ENCODE measurements at places on chromosomes 5 and 9.

DNA sequence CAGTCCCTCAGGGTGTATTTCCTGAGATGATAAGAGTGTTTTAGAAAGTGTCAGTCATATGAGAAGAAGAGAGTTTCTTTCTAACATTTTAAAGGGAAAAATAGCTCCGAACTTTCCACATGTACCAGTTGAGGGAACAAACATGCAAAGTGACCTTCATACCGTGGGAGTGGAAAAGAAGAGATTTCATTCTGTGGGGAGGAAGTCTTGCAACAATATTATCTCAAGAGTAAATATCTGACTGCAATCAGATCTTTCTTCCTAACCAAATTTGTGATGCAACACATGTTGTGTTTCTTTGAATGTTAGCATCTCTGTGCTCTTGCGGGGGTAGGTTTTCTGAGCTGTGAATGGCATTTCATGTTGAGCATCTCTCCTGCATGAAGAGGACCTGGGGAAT lies 30.6 kb downstream of the ANKRD55 start:
- DNase-seq, result no peak

DNA sequence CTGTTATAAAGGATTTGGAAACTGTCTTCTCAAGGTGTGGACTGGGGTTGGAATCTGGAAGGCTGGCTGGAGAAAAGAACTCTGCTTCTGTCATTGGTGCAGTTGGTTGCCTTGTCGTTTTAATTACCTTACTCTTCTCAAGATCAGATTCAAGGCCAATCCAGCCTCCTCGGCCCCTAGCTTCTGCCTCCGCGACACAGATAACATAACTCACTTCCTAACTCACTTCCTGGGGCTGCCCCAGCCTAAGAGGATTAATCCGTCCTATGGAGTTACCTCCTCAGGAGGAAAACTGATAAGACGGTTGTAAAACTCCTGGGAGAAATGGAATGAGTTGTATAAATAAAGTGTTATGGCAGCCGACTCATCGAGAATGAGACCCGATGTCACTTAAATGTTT lies 389.1 kb upstream of the WWC1 start:
- DNase-seq, result no peak

GRCh38 chr5:40202814-40203440 lies 476.8 kb upstream of the PTGER4 start:
- DNase-seq, result no peak

- no peak for DNase-seq
Measured at GRCh38 chr5:35285435-35285834, 55.1 kb upstream of the PRLR start.

- DNase-seq, result no peak
Measured at GRCh38 chr9:122200960-122201595, 27.7 kb downstream of the LHX6 start.

DNA sequence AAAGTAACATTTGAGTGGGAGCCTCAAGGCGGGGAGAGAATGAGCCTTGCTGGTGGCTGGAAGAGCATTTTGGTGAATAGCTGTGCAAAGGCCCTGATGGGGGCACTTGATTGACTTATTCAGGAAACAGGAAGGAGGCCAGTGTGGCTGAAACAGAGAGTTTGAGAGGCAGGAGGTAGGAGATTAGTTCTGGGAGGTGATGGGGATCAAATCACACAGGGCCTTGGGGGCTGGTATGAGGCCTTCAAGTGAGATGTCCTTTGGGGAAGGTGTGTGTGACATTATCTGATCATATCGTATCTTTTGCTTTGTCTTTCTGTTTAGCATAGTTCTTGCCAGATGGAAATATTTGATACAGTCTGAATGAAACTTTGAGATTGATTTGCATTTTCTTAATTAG lies 172.3 kb downstream of the TENT4A start:
- no peak for DNase-seq

- no peak for DNase-seq
Measured at GRCh38 chr5:76303921-76304320, 99.2 kb upstream of the IQGAP2 start.

DNA sequence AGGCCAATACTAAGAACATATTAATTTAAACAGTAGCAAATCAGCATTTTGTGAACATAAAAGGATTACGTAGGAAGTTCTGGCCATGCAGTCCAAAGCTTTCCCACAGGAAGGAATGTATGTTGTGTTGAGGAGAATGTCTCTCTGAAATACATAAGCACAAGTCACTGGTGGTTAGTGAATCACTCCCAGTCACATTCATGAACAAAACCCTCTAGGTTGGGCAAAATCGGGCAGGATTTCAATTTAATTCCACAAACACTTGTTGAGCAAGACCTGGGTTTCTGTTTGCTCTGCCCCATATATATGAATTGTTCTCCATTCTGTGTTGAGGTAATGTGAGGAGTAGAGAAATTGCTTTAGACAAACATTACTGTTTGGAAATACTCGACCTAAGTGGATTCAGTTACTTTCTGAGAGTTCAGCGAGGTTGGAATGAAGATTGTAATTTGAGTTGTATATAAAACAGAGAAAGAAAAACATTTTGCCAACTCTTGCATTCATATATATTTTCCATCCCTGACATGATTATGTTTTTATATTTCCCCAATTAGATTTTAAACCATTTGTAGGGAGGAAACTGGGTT lies 127.6 kb upstream of the RPS23 start:
- DNase-seq, result no peak

GRCh38 chr5:133512896-133513295 lies 99.4 kb downstream of the FSTL4 start:
- DNase-seq, result no peak

DNA sequence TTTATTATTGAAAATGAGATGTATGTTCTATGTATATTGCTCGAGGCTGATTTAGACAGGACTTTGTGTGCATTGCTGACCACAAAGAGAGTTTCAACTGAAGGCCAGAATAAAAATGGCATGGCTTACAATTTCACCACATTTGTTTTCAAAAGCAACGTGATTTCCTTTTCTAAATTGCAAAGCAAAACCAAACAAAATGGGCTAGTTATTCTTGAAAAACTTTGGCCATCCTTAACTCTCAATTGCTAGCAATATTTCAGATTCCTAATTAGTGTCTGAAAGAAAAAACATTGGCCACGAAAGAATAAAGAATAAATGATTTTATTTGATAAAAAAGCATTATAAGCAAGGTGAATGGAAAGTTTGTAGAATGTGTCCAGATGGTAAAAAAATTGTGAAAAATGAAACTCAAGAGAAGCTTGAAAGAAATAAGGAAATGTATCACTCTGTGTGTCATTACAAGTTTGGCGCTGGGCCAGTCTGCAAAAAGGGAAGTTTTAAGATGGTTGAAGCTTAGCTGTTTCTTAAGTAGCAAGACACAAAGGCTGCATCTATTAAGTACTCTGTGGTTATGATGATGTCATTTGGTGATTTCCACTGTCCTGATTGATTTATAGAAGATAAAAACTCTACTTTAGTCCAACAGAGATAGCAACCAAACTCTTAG lies 89.2 kb upstream of the PRLR start:
- DNase-seq, result no peak

DNA sequence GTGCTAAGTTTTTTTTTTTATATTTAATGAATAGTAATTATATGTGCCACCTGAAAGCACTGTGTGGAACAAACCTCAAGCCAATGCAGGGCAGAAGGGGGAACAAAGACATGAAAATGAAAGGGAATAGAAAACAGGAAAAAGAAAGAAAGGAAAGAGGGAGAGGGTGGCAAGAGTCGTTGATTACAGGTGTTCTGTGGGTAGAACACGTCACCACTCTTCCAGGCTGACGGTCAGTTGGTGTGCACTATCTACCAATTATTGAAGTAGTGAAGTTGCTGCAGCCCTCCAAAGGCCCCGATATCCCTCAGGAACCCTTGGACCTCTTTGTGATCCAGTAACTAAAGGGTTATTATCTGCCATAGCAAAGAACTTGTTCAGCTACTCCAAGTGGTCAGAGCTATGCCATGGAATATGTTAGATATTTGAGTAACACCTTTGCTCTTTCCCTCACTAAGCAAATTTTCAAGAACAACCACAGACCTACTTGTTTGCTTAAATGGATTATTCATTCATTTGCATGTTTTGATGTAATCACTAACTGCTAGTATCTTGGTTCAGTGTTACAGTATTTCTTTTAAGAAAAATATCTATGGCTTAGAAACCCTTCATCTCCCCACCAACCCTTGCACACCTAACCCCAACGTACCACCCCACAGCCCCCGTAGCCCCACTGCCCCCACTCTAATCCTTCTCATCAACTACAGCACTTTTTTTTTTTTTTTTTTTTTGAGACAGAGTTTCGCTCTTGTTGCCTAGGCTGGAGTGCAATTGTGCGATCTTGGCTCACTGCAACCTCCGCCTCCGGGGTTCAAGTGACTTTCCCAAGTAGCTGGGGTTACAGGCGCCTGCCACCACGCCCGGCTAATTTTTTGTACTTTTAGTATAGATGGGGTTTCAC lies 31.3 kb downstream of the FYB1 start:
- no peak for DNase-seq

DNA sequence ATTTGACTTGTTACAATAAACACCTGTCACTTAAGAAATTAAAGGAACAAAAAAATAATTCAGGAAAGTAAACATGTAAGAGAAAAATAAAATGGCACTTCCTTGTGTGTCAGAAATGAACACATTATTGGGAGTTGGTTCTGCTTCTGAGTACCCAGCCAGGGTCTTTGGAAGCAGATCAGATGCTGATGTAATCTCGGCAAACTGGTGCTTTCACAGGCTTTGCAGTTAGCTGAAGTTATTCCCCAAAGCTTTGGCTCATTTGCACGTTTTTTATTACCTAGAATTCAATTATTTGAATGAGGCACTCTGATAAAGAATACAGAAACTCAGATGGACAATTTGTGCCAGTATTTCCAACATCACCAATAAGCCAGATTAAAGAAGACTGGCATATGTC lies 10.9 kb downstream of the CDH18 start:
- DNase-seq, result peak; percentile 73

- DNase-seq, result no peak
Measured at GRCh38 chr5:106660681-106661080, 1010.1 kb downstream of the EFNA5 start.

GRCh38 chr5:117803533-117803932 lies 1184.8 kb downstream of the DTWD2 start:
- no peak for DNase-seq

- no peak for DNase-seq
Measured at GRCh38 chr9:121767171-121767769, 115.8 kb downstream of the DAB2IP start.

- no peak for DNase-seq
Measured at GRCh38 chr5:54679686-54680085, 162.1 kb downstream of the SNX18 start.

GRCh38 chr5:151005950-151006576 lies 14.3 kb upstream of the GPX3 start:
- DNase-seq, result no peak

DNA sequence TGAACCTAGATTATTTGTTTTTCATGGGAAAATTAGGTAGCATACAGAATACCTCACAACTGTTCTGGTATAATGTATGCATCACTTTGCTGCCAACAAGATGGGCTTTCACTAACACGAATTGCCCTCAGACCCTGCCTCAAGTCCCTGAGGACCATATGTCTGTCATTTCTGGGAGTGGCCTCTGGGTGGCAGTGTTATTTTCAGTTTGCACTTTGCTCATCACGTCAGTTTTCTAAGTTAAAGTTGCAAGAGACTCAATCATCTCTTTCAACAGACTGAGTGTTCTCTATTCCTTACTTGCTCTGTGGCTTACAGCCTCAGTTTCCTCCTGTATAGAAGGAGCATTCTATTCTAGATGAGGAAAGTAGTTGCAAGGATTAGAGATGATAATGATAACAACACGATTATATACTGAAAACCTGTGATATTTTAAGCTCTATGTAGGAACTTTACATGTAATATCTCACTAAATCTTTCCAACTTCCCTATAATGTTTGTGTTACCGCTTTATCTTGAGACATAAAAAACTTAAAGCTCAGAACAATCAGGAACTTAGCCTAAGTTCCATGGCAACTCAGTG lies 55.7 kb downstream of the TSSK1B start:
- peak; percentile 72 for DNase-seq

- no peak for DNase-seq
Measured at GRCh38 chr5:179577286-179577960, 27.1 kb downstream of the RUFY1 start.

DNA sequence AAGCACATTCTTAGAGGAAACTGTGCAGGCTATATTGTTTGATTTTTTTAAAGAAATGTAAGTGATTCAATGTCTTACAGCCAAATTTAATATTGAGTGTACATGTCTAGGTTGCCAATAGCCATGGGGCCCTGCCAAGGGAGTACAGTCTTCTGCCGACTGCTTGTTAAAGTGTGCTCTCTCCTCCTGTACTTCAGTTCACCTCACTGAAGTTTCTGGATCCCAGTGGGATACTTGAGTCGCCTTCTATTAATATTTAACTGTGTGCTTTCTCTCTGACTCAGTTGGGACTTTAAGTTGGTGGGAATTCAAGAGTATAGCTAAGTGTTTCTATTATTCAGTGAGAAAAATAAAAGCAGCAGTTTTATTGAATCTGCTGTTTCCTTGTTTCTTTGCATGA lies 44.5 kb upstream of the C5orf47 start:
- no peak for DNase-seq

DNA sequence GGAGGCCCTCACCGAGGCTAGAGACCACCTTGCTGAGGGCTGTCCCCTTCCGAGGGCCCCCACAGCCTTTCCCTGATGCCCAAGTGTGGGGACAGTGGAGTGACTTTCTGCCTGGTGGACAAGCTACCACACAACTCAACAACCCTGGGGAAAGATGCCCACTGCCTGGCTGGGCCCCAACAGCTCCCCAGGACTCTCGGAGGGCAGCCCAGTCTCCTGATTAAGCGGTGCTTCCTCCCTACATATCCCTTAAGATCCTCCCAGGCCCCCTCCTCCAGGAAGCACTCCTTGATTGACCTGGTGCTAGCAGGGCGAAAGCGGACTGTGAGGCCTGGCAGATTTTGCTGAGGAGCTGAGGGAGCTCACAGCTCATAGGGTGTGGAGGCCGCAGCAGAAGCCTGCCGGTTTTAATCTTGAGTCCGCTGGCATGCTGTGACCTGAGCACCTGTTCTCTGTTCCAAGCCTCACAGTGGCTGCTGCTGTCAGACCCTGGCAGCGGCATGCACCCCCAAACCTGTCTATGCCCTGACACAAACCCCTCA lies 2.2 kb downstream of the NSMF start:
- DNase-seq, result no peak

- no peak for DNase-seq
Measured at GRCh38 chr5:128574041-128574440, 36.0 kb upstream of the FBN2 start.

- no peak for DNase-seq
Measured at GRCh38 chr9:118000581-118000980, 296.4 kb downstream of the TLR4 start.

DNA sequence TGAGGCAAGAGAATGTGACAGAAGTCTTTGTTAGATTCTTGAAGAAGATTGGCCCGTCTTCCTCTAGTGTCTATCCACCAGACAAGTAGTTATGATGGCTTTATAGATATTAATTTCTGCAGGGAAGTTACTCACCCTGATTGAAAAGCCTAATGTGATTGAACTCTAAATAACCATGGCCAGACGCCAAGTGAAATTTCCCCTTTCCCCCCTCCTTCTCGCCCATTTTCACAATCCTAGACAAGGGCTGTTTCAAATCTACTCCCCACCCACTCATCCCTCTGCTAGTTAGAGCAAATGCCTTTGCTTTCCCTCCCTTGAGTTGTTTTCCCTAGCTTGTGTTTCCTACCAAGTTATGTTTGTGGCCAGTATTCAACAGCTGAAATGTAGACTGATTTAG lies 182.5 kb downstream of the TMEM167A start:
- no peak for DNase-seq

GRCh38 chr9:121741228-121741918 lies 89.9 kb downstream of the DAB2IP start:
- DNase-seq, result peak; percentile 78

Measured in cerebellar cortex (tissue), 1 donor.